ENCODE measurements at places on chromosomes 16 and 17. TPM values are rescaled to one million over a fixed set of nuclear protein-coding genes. Genes with fewer than 3 reads are reported as not detected.

DNA sequence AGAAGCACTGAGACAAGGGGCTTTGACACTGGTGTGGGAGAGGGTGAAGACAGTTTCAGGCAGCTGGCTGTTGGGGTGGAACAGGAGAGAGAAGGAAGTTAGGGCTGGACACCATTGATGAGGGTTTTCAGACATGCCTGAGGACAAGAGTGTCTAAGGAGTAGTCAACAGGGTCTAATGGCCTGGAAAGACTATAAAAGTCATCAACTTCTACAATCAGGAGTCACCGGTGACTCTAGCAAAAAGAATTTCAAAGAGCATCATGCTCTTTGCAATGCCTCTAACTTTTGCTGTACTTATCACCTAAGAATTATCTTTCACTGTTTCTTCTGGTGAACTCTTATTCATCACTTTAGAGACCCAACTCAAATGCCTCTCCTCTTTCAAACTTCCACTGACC, 213.9 kb downstream of the C16orf78 start:
- no peak for DNase-seq

GRCh38 chr17:58593123-58593522, 78.7 kb upstream of the MTMR4 start:
- no peak for DNase-seq

- peak; percentile 79 for DNase-seq
Measured at GRCh38 chr17:74512036-74512435, 19.2 kb downstream of the CD300LB start.

DNA sequence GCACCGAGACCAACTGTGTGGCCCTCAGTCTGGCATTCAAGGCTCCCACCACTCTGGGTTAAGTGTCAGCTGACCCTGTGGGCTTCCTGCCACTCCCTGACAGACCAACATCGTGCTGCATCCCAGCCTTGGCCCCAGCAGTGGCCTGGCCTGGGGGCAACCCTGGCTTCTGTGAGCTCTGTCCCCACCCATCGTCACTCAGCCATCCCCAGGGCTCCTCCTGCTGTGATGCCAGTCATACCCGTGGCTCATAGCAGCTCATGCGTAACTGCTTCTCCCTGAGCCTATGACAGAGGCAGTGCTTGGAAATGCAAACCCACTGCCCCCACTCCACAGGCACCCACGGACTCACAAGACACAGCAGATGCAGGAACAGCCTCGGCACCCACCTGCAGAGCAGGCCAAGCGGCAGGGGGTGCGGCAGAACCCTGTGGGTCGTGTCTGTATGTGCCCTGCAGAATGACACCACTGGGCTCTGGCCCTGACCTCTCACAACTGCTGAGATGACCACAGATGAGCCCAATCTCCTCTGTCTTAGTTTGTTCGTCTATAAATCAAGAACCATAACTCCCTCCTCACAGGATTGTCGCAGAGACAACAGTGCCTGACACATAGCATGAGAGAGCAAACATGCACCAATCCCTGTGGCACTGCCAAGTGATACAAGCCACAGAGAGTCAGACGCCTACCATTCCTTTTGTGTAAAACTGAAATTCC, 26.6 kb downstream of the PIEZO1 start:
- no peak for DNase-seq

DNA sequence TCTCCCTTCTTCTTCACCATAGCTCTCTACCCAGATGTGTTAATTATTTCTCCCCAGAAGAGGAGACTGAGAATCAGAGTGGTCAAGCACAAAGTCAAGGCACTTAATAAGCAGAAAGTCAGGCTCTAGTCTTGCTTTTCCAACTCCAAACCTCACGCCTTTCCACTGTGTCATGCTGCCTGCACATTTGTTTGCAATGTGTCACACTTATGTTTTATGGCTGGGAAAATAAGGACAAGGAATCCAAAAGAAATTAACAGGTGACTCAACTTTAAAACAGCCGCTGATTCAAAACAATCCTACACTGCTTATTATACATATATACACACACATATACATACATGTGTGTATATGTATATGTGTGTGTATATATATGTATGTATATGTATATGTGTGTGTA, 255.7 kb upstream of the DYNLRB2 start:
- DNase-seq: no peak

- DNase-seq: no peak
Measured at GRCh38 chr17:35448899-35449227, 297 bp upstream of the SLFN13 start.

Gene SPNS2
- 19.4 TPM for total RNA-seq

Gene GPR142
- total RNA-seq: 0.39 TPM

Gene ZNF423
- 11.4 TPM for total RNA-seq

All from esophagus muscularis mucosa (tissue), 4 donors.